GM13976 (cell line): ENCODE measurements at places on chromosomes 3 and 15.

DNA sequence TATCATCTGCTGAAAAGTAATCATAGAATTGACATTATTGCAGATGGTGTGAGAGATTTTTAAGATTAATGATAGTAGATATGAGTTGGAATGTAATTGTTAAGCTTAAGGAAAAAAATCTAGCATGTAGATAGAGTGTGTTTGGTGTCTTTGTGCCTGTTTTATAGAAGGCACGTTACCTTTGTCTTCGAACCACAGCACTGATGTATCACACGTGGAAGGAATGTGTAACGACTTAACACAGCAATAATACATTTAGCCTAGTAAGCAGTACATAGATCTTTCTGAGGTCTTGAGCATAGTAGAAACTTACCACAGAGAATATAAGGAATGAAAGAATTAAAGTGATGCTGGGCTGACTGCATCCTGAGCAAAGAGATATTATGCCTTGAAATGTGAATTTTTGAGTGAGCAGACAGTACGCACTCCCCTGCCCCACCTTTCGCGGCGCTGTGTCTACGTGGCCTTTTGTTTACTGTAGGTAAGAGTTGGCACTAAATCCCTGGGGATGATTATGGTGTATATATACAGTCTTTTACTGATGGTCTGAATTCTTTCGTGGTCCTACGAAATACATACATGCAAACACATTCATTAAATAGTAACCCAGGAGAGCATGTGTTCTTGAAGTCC, 217.6 kb upstream of the TOPAZ1 start:
- no peak for DNase-seq

- no peak for DNase-seq
Measured at GRCh38 chr3:138476526-138476925, 42.1 kb downstream of the ESYT3 start.

DNA sequence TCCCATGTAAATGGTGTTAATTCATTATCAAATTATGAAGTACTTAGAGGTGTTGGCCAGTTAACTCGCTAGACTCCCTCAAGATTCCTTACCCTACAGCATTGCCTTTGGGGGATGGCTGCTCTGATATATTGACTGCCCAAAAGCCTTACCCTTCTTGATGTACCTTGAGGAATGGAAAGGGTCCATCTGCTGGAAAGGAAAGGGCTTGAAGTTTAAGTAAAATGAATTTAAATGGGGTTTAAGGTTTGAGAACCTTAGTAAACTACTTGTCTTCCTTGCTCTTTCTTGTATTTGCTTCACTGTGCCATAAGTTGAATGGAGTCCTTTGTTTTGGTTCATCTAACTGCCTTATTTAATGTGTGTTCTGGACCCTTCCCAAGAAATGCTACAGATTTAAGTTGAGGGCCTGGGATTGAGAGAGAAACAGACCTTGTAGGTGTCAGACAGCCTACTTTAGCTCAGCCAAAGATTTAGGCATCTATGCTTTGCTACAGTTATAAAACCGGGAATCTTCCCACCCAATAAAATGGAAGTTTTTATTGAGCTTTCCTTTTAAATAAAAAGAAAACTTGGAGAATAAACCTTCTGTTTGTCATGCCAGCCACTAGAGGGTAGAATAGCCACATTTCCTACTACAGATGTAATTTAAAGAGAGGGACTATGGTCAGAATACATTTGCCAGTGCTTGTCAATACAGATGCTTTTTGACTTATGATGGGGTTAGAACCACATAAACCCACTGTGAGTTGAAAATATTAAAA, 25.3 kb downstream of the CMSS1 start:
- no peak for DNase-seq

GRCh38 chr3:192409201-192409837, 318.0 kb downstream of the FGF12 start:
- DNase-seq, result peak; percentile 66

DNA sequence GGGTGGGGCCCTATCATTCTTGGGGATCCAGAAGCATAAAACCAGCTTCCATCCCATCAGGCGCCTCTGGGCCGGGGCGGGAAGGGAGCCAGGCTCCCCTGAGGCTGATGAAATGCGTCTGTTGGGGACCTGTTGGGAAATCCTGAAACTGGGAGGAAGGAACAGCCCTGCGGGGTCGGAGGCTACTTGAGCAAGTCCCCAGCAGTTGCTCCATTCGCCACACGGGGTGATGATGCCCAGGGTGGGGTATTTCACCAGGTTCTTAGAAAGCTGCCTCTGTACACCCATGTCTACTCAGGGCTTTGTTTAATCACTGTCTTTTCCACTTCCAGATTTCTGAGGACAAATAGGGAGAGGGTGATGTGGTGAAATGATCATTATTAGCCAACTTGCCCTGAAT, 25.4 kb upstream of the TSEN2 start:
- no peak for DNase-seq

DNA sequence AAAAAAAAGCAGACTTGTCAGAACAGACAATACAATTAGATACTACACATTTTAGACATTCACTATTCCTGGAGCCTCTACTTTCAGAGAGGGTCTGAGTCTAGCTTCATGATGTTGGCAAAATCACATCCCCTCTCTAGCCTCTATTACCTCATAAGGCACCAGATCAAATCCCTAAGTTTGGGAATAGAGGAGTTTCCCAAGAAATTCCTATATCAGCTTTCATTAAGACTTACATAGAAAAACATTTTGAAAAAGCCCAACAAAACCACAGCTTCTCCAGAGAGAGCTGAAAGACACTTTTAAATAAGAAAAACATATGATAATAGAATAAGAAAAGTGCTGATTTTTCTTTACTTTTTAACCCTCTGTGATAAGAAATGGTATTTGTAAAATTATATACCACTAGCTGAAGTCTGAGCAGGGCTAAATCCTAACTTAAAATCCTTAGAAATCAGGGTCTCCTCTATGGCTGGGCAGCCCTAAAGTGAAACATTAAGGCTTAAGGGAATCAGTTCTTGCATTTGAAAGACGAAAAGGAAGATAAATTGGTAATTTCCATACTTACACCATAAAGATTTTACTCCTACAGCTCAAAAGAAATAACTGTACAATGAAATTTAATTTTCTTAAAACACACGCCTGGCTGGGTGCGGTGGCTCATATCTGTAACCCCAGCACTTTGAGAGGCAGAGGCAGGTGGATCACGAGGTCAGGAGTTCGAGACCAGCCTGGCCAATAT, 4.3 kb downstream of the TBC1D2B start:
- DNase-seq, result no peak

DNA sequence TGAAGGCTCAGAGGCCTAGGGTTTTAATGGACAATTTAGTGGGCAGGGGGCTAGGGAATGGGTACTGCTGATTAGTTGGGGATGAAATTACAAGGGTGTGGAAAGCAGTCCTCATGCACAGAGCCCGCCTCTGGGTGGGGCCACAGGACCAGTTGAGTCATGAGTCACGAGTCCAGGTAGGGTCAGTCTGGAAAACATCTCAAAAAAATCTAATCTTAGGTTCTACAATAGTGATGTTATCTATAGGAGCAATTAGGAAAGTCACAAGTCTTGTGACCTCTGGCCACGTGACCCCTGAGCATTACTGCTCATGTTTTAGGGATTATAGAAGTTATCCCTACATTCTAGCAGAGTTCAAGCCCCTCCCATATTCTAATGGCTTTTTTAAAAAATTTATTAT, 18.6 kb upstream of the IREB2 start:
- no peak for DNase-seq

DNA sequence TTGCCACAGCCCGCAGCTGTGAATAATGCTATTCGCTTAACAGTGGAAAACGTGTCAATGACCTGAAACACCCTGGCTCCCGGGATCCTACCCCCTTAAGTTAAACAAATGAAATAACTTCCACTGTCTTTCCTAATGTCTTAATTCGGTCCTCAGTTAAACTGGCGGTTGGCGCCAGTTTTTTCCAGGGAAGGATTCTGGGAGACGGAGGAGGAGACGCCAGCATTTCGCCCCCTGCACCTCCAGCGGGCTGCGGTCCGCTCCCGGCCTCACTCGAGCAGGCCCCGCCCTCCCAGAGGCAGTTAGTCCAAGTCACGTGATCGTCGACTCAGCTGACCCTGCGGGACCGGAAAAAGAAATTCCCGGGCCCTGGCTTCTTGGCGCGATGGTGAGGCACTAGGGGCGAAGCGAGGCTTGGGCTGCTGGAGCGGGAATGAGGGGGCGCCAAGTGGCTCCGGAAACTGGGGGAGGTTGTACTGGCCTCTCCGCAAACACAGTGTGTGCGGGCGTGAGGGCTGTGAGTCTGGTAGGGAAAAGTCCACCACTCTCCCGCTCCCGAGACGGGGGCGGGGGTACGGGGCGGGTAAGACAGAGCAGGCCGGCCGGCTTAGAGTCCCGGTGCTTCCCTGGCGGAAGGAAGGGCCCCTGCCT, at the start of gene COMMD4:
Gene COMMD4 (plus strand): TSS at position 359 of the 651 bp plus-strand sequence. CDS start 27 bp downstream, at position 386.
- DNase-seq, result peak; percentile 79

DNA sequence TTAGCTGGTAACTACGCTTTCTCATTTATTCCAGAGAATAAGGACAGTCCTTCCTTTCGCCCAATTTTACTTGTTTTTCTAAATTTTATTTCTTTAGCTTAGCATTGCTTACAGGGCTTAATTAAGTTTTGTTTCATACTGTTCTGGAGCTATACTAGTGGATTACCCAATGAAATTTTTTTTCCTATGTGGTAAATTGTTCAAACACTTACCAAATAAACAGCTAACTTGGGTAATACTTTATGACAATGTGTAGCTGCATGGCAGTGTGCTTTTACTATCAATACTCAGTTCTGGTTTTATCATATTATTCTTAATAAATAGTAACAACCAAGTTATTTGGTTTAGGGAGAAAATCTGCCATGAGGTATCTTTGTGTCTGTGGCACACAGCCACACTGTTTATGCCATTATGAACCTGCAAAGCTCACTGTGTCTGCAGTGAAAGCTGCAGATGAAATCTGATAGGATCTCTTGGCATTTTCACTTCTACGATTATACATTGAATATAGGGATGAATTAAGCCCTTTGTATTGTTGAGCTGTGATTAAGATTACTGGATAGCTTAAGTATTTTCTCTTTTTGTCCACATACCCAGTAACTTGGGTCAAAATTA, 37.2 kb downstream of the UBE2E2 start:
- DNase-seq, result no peak

- DNase-seq, result no peak
Measured at GRCh38 chr3:74611206-74611605, 3.3 kb downstream of the CNTN3 start.

DNA sequence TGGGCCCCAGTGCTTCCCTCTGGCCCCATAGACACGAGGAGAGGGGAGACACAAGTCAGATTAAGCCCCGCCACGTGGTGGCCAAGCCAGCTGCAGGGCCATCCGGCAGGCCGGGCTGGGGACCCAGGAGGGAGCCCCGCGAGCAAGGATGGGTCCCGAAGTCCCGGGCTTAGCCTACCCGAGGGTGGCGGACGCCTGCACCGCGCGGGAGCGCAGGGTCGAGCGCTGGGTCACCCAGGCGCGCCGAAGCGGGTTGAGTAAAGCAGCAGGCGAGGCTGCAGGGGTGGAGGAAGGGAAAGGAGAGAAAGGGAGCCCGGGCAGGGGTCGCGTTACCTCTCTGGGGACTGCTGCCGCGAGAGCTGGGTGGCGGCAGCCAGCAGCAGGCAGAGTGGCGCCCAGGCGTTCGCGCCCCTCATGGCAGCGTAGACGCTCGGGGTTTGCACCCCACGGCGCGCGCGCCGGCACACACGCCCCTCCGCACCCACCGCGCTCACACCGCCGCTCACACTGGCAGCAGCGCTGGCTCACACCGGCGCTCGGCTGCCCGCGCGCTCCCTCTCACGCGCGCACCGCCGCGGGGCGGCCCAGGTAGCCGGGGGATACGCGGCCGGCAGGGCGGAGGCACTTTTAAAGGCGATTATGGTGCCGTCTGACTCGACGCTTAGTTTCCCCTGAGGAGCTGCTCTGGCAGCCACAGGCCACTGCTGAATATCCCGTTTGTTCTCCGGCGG, at the start of gene PCOLCE2:
Gene PCOLCE2 (minus strand): TSS at position 603 of the 731 bp plus-strand sequence. CDS start 187 bp downstream, at position 416.
- DNase-seq, result peak; percentile 56

DNA sequence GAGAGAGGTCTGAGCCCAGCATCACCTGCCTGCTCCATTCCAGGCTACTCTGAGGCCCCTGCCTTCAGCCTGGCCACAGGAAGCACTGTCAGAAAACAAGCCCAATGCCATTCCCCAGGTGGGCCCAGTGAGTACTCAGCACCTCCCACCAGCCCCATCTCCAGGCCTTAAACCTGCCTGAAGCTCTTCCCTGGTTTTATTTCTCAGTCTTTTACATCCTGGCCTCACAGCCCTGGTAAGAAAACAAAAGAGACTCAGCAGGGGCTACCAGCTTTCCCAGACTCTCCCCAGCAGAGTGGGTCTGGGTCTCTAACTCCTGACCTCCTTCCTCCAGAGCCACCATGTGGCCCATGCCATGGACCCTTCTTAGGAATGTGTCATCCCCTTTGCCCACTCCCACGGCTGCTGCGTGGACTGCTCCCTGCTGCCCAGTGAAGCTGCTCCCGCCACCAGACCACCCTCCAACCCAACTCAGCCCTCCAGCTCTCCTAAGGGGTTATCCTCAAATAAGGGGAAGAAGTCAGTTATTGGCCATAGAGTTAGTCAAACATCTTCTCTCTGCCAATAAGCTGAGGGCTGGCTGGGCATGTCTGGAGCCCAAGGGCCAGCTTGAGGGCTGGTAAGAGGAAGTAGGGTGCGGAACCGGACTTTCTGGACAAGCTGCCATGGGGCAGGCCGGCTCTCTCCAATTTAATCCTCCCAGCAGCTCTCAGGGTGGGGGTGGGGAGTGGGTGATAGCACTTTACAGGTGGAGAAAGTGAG, 116.7 kb upstream of the LINGO1 start:
- no peak for DNase-seq

- no peak for DNase-seq
Measured at GRCh38 chr15:81751256-81751655, 294.6 kb downstream of the MEX3B start.

GRCh38 chr15:67944010-67944641, 104.3 kb upstream of the RNU6-1 start:
- no peak for DNase-seq

- DNase-seq, result peak; percentile 15
Measured at GRCh38 chr3:122681284-122681973, 790 bp downstream of the PARP14 start.

- DNase-seq, result no peak
Measured at GRCh38 chr3:66795365-66795764, 202.7 kb upstream of the KBTBD8 start.

GRCh38 chr3:59558906-59559720, 509.3 kb upstream of the CFAP20DC start:
- no peak for DNase-seq

DNA sequence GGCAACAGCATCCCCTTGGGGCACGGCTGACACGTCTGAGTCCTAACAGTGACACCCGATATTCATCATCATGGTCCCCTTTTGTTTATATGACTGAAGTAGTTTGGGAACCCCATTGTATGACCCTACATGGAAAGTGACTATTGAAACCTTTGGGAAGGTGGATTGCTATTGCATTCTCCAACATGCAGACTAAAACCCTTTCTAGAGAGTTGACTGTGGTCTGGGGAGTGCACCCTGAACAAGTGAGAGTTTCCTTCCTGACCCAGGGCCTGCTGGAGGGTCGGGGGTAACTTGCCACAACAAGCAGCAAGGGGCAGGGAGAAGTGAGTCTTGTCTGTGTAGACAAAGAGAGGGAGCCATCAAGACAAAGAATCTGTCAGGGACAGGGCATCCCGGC, 54.4 kb downstream of the ISG20 start:
- DNase-seq, result no peak
